ENCODE measurements at places on chromosomes 4 and X.

GRCh38 chrX:40761762-40762161 lies 26.4 kb upstream of the MED14 start:
- DNase-seq, result no peak

- DNase-seq, result no peak
These were observed 340.8 kb upstream of the KLF3 start for GRCh38 chr4:38323141-38323641.

- no peak for DNase-seq
These were observed 50.4 kb downstream of the APOO start for GRCh38 chrX:23857363-23857762.

DNA sequence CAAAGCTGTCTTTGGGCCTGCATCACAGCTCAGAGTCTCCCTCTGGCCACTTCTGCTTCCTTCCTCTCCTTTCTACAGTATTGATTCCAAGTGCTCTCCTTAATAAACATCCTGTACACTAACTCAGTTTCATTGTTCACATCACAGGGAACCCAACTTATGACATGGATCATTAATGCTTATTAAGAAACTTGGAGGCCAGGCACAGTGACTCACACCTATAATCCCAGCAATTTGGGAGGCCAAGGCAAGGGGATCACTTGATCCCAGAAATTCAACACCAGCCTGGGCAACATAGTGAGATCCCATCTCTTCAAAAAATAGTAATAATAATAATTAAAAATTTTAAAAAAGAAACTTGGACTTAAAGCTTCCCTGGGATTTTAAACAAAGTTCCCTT lies 89.2 kb upstream of the EFHC2 start:
- DNase-seq, result no peak

DNA sequence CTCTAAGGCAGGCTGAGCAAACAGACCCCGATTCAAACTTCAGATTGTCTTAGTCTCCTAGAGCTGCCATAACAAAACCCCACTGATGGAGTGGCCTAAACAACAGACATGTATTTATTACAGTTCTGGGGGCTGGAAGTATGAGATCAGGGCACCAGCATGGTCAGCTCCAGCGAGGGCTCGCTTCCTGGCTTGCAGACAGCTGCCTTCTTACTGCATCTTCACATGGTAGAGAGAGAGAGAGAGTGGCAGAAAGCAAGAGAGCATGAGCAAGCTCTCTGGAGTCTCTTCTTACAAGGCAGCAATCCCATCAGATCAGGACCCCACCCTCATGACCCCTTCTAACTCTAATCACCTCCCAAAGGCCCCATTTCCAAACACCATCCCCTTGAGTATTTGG lies 22.3 kb upstream of the SORCS2 start:
- DNase-seq, result no peak

GRCh38 chrX:111634823-111635729 lies 45.9 kb upstream of the ALG13 start:
- DNase-seq, result no peak

DNA sequence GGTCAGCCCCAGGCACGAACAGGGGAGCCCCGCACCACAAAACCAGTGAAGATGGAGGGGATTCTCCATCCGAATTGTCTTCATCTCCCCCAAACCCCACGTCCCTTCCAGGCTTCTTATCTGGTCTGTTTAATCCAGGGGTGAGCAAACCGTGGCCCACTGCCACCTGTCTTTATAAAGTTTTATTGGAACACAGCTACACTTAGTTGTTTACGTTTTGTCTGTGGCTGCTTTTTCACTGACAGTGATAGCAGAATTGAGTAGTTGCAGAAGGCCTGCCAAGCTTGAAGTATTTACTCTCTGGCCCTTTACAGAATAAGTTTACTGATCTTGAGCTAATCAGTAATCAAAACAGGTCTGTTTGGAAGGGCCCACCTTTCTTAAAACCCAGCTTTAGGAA lies 324.0 kb downstream of the ARHGAP10 start:
- DNase-seq, result no peak

DNA sequence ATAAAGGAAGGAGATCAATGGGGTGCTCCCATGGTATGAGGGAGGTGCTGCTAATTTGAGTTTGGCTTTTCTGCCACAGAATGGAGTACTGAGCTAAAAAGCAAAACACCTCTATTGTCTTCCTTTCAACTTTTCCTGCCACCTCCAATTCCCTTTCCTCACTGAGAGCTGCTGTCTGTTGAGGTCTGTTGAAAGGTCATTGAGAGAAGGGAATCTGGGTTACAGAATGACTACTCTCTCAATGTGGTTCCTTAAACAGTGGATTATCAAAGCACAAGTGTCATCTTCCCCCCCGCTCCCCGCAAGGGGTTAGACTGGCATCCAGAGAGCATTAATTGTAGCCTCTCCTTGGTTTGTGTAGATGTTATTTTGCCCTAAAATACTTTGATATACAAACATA lies 10.7 kb downstream of the USP9X start:
- no peak for DNase-seq

DNA sequence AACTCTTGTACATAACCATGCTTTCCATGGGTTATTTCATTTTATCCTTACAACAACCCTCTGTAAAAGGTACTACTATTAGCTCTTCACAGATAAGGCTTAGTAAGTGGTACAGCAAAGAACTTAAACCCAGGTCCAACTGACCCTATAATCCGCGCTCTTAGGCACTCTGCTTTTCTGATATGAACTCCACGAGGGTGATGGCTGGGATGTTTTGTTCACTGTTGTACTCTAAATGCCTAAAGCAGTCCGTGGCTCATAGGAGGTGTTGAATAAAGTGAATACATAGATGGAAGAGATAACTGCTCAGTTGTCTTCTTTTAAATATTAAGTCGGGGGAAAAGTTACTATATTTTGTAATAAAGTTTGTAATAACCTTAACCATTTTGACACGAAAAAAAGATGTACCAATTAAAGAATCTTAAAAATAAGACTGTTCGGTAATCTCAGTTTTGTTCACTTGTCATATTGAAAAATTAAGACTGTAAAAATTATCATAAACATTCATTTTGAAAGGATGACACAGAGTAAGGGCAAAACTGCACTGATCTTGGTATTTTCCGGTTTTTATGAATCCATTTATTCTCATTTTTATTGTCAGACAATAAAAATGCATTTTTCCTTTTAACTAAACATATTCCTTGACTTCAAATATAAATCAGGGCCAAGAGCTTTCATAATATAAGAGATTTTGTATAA lies 166.5 kb downstream of the FBXW7 start:
- no peak for DNase-seq
